ENCODE measurements at places on chromosomes 5 and 9.

GRCh38 chr9:71858812-71859211, 52.2 kb downstream of the ABHD17B start:
- DNase-seq: no peak

GRCh38 chr9:135010921-135011320, 76.5 kb upstream of the OLFM1 start:
- no peak for DNase-seq

GRCh38 chr5:83503662-83504061, 32.1 kb downstream of the VCAN start:
- DNase-seq: no peak

GRCh38 chr9:125464591-125465385, 203.2 kb downstream of the GAPVD1 start:
- DNase-seq: no peak

DNA sequence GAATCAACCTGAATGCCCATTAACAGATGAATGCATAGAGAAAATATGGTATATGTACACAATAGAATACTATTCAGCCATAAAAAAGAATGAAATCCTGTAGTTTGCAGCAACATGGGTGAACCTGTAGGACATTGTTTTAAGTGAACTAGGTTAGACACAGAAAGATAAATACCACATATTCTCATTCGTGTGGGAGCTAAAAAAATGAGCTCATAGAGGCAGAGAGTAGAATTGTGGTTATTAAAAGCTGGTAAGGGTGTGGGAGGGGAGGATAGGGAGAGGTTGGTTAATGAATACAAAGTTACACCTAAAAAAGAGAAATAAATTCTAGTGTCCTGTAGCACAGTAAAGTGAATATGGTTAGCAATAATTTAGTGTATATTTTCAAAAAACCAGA, 23.5 kb downstream of the PTTG1 start:
- no peak for DNase-seq

DNA sequence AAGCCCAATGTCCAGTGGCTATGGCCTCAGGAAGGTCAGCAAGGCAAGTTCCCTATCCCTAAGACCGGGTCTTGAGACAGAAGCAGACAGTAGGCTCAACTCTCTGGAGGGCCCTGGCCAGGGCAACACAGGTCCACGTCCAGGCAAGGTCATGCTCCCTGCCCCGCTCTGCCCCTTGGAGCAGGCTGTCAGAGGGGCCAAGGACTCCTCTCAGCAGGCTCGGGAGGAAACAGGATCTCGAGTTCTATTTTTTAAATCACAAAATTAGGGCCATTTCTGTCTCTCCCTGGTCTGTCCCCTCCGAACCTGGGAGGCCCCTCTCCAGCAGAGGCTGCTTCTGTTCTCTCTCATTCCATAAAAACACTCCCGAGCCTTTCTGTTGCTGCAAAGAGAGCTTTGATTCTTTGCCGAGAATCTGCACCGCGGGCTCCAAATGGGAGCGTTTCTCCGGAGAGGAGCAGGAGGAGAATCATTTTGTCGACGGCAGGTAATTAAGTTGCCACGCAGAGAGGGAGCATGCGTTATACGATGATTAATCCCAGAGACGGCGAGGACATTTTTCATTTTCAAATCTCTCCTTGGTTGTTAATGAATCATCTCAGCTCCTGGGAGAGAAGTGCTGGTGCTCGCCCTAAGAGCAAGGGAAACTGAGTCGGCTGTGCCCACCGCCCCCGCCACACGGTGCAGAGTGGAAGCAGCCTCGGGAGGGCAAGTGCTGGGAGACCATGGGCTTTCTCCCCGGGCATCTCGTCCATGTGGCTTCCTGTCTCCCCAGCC, 24.5 kb upstream of the FCN1 start:
- DNase-seq: no peak

DNA sequence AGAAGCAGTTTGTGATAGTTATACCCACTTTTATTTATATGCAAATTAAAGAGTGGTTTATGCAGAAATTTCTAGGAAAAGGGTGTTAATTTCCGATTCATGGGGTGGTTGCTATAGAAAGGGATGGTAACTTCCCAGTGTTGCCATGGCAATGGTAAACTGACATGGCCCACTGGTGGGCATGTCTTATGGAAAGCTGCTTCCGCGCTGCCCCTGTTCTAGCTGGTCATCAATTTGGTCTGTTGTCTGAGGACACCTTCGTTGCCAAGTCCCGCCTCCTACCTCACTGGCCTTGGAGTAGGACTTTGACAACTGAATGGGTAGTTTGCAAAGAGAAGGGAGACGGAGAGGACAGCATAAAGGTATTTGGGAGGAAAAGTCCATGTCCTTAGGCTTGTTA, 74.0 kb upstream of the SMIM23 start:
- DNase-seq: no peak

DNA sequence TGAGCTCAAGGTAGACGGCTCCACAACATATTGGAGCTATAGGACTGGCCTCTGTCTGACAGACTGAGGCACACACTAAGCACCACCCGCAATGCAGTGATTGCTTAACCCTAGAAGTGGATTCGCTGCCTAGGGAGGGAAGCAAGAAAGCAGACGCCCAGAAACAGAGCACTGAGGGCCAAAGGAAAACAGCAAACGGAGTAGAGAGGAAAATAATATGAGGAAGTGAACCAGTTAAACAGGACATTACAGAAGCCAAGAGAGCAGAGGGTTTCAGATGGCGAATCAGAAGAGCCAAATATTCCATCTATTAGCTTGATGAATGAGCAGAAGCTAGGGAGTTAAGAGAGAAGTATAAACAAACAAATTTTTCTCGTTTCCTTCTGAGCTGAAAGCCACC, 139.2 kb upstream of the LHFPL2 start:
- no peak for DNase-seq

GRCh38 chr9:13330396-13331004, 51.0 kb upstream of the MPDZ start:
- no peak for DNase-seq

- no peak for DNase-seq
These were observed 75.8 kb upstream of the PCAT7 start for GRCh38 chr9:94478755-94479730.

DNA sequence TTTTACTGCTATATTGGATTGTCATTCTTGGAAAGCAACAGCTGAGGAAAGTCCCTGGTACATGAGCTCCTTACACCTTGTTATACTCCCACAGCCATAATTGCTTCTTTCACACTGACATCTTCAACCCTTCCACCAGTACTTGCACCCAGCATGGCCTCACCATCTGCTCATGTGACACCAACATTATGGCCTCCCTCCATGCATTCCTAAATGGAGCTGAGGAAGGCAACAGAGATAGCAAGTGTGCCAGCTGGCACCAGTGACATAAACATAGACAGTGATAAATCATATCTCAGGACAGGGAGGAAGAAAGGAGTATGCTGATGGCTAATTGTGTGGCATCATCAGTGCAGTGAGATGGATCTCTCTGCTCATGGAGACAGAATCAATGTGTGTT, 119.5 kb downstream of the BAAT start:
- DNase-seq: no peak

GRCh38 chr5:33736510-33736909, 155.3 kb downstream of the ADAMTS12 start:
- DNase-seq: no peak

GRCh38 chr9:128026773-128027541, 40.2 kb downstream of the NAIF1 start:
- no peak for DNase-seq

DNA sequence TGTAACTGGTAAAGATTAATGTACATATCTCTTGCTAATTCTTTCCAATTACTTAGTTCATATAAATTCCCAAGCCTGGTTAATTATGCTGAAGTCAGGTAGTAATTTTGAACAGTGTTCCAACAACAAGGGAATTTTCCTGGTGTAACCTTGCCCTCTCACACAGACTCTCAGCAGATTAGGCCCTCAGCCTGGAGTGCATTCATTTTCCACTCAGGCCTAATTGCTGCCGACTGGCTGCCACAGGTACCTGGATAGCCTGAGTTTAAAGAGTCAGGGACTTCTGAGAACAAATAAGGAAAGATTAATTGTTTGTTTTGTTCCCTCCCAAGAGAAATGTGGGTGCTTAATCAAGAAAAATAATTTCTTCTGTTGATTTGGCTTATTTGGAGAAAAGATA, 71.4 kb downstream of the PPIC start:
- DNase-seq: no peak

DNA sequence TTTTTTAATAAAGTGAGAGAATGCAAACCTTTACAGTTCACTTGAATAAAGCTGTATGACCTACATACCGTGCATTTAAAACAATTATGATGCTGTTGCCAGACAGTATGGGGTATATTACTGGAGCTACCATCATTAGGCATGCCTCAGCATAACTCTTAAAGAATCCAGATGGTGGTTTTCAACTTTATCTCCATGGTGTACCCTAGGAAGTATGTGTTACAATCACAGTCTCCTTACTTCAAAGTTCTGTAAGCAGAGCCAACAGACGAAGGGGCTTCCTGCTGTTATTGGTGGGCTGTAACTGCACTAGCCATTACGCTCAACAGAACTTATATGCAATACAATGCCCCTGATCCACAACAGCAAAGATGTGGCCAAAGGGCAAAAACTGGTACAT, 803.3 kb downstream of the DTWD2 start:
- DNase-seq: no peak

DNA sequence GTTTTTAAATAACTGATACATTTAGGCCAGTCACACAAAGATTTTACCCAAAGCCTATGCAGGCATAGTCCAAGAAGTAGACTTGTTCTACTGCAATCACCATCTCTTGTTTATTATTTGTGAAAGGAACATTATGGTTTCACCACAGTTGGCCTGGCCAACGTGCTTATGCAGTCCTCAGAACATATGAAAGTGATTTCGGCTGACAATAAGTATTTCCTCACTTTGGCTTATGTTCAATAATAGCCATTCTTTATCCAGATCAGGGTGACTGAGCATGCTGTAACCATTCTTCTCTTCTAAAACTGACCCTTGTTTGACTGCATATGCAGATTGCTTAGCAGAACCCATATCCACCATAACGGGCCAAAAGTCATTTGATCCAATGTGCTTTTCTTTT, 76.6 kb upstream of the CCDC152 start:
- no peak for DNase-seq

DNA sequence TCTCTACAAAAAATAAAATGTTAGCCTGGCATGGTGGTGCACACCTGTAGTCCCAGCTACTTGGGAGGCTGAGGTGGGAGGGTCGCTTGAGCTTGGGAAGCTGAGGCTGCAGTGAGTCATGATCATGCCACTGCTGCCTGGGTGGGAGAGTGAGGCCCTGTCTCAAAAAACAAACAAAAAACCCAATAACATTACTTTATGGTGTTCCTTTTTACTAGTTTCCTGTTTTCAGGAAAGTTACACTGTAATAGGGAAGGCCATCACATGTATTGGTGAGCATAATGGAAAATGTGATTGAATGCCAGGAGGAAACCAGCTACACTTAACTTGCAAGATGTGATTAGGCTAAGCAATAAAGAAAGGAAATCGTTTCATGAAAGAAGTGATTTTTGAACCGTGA, 42.7 kb downstream of the SV2C start:
- no peak for DNase-seq

DNA sequence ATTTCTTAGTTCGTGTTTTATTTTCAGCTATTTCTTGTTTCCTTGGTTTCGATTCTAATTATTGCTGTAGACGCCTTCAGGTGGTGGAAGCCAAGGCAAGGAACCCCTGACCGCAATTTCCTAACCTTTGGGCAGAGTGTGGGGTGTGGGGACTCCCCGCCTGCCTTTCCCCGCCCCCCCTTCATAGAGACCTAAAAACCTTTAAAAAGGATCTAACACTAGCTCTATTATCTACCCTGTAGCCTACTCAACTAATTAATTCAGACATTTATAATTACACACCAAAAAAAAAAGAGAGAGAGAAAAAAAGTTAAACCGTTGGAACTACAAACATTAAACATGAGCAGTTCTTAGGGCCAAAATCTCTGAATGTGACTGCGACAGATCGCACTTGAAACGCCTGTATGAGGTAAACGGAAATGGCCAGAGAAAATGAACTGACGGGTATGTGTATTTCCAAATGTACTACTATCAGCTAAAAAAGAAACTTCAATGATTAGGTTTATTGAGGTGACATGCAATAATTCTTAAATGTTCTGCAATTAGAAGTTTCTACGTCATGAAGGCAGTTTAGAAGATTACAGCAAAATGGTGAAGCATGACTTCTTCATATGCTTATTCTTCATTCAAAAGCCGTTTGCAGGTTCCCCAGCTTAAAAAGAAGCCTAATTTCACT, 19.0 kb upstream of the FER start:
- DNase-seq: no peak

GRCh38 chr5:14266686-14267085, 123.5 kb downstream of the TRIO start:
- no peak for DNase-seq

- no peak for DNase-seq
These were observed 7.1 kb upstream of the IFNA6 start for GRCh38 chr9:21357479-21358460.

DNA sequence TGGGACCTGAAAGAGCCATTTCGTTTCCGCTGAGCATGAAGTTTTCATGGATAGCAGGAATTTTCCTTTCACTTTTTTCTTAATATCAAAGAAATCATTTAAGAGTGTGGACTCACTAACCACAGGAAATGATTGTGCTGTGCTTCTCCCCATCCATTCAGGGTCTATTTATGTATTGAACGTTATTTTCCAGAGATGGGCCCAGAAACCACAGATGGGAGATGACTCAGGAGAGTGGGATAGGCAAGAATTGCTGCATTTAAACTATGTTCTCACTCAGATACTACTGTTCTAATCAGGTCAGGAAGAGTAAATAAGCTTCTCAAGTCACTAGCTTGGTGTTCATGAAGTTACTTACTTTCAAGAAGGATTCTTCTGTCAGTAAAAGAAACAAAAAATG, 763.8 kb downstream of the DTWD2 start:
- DNase-seq: no peak

GRCh38 chr5:11251247-11251646, 490.2 kb upstream of the DAP start:
- no peak for DNase-seq

- no peak for DNase-seq
These were observed 3.1 kb downstream of the SPACA9 start for GRCh38 chr9:132881826-132882225.

DNA sequence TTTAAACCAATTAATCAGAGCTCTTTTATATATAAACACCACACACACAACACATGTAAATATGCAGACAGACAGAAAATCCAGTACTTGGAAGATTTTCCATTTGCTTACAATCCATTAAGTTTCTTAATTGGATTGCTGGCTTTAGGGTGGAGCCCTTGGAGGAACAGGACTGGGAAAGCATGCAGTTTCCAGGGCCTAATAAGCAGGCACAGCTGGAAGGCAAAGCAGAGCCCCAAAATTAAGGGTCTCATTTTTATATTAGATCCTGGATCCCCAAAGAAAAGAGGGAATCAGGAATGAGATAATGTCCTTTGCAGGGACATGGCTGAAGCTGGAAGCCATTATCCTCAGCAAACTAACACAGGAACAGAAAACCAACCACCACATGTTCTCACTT, 13.1 kb upstream of the SMC2 start:
- DNase-seq: no peak

GRCh38 chr5:608429-609370, 3.4 kb upstream of the CEP72 start:
- no peak for DNase-seq
